Stimulated activated CD8-positive, alpha-beta memory T cell treated with anti-CD3 and anti-CD28 coated beads, Interleukin-15, amount 100 ng/mL, for 24 hours (primary cell): ENCODE measurements at places on chromosomes 5 and 9.

- DNase-seq: no peak
These were observed 260.1 kb upstream of the SLC24A2 start for GRCh38 chr9:20048985-20049384.

DNA sequence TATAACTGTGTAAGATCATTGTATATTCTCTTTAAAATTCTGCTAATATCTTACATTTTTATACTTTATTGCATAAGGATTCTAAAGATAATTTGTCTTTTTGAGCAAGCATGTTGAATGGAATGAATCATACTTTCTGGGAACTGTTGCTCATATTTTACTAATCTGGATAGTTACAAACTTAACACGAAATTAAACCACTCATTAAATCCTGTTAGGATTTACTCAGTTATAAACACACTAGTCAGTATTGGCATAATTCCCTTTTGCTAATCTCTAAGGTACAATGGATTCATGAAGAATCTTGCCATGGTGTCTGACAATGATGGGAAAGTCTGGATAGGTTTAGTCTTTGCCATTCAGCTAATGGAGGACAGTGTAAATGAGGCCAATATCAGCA is 338.1 kb upstream of the SMC2 start:
- DNase-seq: no peak

DNA sequence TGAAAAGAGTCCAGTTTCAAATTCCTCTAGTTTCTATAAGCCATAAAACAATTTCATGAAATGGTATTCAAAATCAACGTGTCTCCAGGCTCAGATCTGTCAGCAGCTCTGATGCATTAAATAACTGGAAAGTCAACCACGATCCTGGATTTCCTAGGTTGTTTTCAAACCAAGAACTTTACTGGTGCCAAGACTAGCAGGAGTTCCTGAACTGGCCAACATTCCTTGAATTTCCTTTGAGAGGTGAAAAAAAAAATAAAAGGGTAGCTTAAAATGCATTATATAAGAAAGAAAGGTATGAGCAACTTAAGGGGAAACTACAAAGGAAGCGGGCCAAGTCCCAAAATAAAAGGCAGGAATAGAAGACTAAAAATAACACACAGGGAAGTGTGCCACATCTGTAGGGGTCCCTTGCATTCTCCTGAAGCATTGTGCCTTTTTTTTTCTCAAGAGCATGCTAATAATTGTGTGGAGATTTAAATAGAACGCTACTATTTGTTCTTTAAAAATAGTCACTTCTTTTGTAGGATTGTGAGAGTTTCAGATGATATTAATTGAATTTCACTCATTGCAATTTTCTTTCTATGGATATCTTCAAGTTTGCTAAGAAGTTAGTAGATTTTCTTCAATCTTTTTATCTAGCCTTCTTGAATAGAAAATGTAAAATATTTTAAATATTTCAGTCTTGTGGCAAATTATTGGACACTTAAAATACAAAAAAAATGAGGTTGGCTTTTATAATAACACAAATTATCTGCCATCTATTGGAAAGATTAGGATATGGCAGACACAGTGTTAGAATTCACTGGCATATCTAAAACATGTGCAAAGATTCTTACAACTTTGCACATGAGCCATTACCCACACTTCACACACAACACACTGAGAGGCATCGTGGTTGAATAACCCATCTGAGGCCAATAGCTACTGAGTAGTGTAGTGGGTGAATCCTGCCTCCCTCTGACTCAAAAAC is 15.3 kb downstream of the ESM1 start:
- no peak for DNase-seq

DNA sequence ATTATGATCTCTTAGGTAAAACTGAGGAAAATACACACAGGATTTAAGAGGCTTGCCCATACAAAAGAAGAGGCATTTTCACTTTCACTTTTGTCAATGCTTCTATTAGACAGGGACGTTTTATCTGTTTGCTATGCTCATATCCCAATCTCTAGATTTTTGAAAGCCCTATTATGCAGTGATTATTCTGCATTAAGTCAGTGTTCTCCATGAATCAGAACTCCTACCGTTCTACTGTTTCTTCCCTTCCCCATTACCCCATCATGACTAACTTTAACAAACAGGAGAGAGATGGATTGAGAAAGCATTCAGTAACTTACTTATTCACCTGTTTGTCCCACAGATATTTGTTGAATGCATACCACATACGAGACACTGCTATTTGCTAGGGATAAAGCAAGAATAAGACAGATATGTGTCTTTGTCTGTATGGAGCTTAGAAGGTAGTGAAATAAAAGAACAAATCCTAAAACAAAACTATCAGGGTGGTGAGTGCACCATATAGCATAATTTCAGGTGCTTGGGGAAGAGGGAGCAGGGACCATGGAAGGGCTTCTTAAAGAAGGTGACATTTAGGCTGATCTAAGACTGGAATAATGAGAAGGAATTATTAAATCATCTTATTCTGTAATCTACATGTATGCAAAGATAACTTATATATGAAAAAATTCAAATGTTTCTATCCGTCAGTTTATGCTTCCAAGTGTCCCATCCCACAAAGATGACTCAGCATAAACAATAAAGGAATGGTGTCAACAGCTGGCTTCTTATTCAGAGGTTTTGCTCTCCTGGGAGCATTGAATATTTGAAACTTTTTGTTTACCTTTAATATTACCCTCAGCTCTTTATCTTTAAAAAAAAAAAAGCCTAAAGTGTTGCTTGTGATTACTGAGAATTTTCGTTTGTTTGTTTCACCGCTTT is 328.1 kb downstream of the HINT1 start:
- DNase-seq: no peak

DNA sequence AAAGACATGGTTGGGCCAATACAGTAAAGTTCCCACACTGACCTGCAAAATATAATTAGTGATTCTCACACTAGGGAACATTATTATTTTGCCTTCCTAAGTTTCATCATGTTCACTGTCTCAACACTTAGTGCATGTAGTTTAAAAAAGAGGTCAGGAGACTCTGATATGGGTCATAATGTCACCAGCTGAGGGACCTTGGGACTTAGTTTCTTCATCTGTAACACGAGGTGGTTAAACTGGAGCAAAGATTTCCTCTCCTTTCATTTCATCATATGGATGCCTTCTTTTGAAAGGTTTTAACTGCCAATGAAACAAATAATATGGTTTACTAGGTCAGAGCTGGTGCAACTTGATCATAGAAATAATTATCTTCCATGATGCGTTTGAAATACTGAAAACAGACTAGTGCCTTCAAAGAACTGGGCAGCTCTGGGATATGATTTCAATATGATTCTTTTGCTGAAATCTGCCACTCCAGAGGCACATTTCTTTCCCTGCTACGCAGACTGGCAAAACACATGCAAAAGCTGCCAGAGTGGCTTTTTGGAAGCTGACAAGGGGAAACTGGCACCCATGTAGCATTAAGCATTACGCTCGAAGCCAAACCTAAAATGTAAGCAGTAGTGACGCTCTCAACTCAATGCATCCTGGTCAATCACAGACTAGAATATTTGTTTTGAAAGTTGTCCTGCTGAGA is 20.8 kb downstream of the RETREG1 start:
- DNase-seq: no peak
